Naive thymus-derived CD4-positive, alpha-beta T cell (primary cell): ENCODE measurements at places on chromosomes 6 and 20.

- DNase-seq = no peak
These were observed 21.4 kb downstream of the ZFAND3 start for GRCh38 chr6:37840940-37841300.

DNA sequence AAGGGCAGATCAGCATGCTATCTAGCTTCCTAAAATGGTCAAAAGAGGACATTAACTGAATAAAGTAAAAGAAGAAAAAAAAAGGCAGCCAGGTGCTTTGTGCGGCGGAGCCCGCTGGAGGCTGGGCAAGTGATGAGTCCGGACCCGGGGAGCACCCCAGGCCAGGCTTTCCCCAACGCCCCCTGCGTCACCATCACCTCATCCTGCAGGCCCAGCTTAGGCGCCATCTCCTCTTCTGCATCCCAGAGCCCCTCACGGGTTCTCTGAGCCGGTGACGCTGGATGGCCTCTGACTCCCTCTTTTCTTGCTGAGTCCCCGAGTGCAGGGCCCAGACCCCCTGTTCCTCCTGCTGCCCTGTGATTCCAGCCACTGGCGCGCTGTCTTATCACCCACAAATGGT, 250.1 kb downstream of the TBXT start:
- no peak for DNase-seq

DNA sequence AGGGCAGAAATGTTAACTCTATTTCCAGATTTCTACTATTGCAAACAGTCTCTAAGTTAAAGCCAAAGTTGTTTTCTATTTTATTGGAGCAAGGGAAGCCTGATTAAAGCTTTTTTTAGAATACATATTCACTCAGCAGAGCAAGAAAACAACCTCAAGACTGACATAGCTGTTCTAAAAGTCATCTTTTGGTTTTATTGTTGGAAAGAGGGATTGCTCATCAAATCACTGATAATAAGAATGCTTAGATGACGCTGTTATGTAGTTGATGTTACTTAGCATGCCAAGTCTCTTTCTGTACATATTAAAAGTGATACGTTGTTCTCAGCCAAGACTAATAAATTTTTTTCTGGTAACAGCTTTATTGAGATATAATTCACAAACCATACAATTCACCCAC, 172.6 kb upstream of the LAMA2 start:
- no peak for DNase-seq

DNA sequence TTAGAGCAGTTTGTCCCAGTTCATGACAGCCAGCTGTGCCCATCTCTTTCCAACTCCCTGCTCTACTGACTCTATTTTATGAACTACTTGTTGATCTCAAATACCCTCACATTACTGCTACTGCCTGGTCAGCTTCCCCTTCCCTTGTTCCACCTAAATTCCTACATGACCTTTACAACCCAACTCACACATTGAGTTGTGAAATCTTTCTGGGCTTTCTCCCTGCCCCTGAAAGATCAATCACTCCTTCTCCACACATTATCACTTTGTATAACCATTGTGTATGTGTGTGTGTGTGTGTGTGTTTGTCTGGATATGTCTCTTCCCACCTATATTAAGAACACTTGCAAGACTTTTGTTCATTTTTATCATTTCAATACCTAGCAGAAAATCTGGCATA, 42.1 kb upstream of the CLIC5 start:
- DNase-seq = no peak

DNA sequence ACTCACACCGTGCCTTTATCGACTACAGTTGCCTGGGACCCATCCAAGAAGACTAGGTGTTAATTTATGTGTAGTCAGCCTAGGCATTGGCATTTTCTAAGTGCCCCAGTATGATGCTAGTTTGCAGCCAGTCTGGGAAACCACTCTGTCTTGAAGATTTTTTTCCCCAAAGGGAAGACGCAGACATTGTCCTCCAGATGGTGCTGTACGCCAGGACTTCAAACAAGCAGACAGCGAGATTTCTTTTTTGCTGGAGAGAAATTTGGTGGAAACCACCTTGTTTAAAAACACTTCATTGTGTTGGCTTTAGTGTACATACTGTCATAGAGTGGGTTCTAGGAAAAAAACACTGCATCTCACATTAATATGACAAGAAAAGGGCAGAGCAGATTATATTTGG, 30.0 kb downstream of the ALDH5A1 start:
- no peak for DNase-seq

- peak; percentile 42 for DNase-seq
These were observed 90.4 kb downstream of the CARMIL1 start for GRCh38 chr6:25369433-25370177.

GRCh38 chr6:132520953-132521352, 8.0 kb upstream of the STX7 start:
- no peak for DNase-seq

DNA sequence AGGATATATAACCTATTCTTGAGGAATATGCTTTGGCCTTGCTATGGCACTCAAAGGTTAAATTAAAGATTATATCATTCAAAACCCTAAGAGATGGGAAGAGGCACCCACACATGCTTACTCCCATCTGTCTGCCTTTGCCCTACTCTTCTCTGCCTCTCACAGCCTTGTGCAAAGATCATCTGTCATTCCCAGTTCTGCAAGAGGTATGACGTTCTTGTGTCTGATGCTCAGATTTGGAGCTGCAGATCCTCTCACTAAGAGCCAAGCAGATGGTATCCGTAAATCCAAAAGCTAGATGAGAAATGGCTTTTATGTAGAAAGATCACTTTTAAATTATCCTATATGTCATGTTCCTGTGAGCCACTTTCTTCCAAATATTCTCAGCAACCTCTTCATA, 112.0 kb downstream of the GPR63 start:
- DNase-seq = no peak

DNA sequence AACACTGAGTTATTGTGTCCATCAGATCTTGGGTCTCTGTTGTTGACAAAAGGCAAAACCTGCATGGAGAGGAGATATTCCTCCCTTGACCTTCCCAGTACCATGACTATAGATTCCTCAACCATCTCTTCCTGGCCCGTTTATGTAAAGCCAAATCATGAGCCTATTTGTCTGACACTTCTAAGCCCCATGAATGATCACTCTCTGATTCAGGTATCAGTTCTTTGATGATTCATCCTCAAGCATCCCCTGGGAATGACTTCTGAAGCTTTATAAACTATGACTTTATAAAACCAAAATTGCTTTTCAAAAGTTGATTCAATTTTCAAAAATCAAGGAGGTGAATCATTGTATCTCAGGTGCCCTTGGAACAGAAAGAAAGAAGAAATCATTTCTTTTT, 78.7 kb upstream of the LOC128125822 start:
- DNase-seq = no peak

DNA sequence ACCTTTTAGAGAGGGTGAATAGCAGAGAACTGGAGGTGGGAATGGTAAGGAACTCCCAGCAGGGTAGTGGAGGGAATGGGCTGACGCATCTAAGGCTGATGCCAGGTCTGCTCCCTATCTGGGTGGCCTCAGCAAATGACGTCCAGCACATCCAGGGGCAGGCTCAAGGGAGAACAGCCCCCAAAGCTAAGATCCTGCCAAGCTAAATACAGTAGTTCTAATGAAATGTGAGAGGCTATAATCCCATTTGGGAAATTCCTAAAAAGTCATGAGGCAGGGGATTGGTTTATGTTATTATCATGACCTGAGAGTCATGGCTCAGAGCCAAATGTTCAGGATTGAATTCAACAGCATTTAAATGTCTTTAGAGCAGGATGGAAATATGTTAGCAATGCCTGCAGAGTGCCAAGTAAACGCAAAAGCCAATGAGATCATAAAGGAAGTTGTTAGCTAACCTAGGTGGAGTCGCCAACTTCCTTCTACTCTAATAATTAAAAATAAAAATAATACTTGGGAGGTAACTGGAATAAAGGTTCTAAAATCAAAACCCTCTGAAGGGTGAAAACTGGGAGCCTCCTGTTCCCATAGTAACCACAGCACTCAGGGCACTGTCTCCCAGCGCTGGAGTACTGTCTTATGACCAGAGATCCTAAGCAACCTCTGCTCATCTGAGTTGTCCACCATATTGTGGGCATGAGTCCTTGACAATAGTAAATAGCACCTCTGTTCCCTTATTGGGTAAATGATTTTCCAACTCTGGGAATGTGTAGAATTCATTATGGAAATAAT, 34.8 kb downstream of the IYD start:
- DNase-seq = no peak

GRCh38 chr20:48984575-48985219, 61.4 kb upstream of the CSE1L start:
- no peak for DNase-seq

DNA sequence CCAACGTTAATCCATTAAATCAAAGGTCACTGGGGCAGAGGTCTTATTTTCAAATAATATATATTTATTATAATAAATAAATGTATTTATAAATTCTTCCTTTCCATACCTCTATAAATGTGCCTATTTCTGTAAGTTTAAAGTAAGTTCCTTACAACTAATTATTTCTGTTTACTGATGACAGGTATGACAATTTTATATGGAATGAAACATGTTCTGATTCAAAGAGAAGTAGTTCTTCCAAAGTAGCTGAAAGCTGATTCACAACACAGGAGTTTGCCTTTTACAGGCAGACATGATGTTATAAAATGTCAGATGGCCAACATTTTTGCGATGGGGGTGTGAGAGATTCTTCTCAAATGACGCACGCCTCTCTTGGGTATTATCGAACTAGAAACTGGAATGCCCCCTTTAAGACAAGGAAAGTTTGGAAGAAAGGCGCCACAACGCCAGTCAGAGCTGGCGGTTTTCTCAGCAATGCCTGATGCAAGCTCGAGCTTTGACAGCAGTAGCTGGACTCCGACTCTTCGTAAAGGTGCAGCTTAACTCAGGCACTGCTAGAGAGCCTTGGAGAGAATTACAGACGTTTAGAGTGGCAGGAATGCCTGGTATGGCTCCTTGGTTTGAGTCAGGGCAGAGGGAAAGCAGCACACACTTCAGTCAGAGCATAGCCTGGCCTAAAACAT, 92.1 kb downstream of the FOXC1 start:
- no peak for DNase-seq

- no peak for DNase-seq
These were observed 8.3 kb downstream of the HSF2 start for GRCh38 chr6:122407712-122408111.

DNA sequence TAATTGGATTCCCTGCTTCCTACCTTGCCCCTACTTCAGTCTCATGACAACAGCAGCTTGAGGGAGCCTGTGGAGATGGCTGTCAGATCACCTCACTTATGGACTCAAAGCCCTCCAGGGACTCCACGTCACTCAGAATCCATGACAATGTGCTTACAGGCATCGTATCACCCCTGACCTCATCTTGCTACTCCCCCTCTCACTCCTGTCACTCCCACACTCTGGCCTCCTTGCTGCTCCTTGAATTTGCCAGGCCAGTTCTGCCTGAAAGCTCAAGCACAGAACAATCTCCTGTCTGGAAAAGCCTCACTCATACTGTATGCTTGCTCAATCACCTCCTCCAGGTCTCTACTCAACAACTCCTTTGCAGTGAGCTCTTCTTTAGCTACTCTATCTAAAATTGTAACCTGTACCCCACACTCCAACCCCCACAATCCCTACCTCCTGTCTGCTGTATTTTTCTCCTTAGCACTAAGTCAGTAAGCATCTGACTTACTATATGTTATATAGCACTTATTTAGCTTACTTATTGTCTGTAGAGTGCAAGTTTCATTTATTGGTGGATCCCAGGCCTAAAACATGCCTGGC, 10.7 kb upstream of the GSTA4 start:
- DNase-seq = no peak

GRCh38 chr6:52975580-52975979, 19.5 kb downstream of the GSTA4 start:
- DNase-seq = no peak

DNA sequence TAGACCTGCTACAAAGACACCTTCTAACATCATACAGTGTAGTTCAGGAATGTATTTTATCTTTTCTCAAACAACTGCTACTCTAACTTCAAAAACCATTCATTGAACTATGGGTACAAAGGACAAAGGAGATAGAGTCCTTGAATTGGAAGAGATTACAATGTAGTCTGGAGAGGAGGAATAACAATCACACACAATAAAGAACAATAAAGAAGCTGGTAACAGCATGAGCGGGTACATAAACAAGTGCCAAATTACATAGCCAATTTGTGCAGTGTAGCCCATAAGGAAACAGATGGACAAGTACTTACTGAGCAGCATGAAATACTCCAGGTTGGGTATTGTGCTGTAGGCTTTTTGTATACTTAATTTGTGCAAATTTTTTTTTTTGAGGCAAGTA, 44.3 kb downstream of the OSTM1 start:
- DNase-seq = no peak

- no peak for DNase-seq
These were observed 462.4 kb upstream of the NRSN1 start for GRCh38 chr6:23663652-23664051.

GRCh38 chr20:24483435-24484080, 14.1 kb downstream of the SYNDIG1 start:
- no peak for DNase-seq

GRCh38 chr6:44624226-44624625, 236.7 kb downstream of the CDC5L start:
- DNase-seq = no peak

- no peak for DNase-seq
These were observed 132.3 kb upstream of the BMP2 start for GRCh38 chr20:6635034-6635736.

GRCh38 chr6:132070356-132070755, 119.2 kb upstream of the CCN2 start:
- DNase-seq = no peak

DNA sequence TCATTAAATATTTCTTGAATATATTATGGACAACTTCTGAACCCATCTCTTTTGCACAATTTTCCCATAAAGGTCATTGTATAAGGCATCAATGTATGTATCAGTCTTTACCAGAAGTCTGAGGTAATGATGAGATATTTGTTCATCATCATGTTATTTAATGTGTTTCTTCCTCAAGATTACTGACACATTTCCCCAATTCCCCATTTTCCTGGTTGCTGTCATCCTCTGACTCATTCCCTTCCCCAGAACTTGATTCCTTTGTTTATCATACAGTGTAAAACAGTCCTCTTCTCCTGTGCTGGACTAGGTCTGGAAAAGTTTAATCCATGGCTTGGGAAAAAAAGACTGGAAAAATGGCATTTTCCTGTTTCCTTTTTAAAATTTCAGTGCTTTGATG, 107.9 kb upstream of the FLRT3 start:
- DNase-seq = no peak

GRCh38 chr6:163721435-163721834, 306.9 kb downstream of the QKI start:
- no peak for DNase-seq

GRCh38 chr6:7424058-7424457, 34.5 kb downstream of the RIOK1 start:
- DNase-seq = no peak

DNA sequence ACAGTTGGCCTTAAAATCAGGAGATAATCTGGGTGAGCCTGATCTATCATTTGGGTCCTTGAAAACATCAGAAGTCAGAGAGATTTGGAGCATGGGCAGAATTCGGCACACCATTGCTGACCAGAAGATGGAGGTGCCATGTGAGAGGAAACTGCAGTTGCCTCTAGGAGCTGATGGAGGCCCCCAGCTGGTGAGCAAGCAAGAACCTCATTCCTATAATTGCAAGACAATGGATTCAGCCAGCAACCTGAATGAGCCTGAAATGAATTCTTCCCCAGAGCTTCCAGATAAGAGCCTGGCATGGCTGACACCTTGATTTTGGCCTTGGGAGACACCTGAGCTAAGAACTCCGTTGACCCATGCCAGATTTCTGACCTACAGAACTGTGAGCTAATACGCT, 76.3 kb upstream of the FYN start:
- DNase-seq = no peak
